ENCODE measurements at places on chromosomes 7 and 10.

DNA sequence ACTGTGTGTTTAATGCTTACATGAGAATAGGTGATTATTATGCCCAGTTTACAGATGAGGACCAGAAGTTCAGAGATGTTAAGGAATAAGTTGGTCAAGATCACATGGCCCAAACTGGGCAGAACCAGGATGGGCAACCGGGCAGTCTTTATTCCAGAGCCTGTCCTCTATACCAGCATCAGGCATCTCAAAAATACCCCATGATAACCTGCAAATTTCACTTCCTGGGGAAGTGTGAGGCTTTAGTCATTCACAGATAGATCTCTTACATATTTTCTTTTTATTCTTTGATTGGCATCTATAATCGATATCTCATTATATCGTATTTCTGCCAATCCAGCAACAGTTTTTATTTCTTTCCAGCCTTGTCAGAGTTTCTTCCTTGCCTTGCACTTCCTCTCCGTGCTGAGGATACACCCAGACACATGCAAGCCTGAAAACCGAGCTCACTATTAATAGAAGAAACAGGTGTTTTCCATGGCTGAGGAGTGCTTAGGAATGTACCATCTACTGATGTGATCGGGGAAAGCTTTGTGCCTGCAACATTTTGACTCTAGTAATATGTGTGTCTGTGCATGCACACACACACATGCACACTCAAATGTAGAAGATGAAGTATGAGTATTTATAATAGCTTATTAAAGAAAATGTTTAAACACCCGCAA is 82.4 kb downstream of the CREM start:
- DNase-seq = no peak

DNA sequence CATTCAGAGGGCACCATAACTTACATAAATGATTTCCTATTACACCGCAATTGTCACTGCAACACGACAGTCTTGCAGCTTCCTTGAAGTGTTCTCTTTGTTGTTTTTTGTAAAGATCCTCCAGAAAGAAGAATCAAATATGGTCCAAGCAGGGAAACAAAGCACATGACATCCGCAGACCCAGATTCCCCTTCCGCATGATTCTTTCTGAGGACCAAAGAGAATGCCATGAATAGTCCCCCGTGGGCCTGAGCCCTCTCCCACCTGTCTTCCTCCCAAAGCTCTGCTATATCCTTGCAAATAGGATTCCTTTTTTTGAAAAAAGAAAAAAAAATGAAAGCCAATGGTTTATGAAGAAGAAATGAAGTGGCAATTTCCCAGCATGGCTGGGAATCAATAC is 10.8 kb downstream of the PLXNA4 start:
- no peak for DNase-seq

DNA sequence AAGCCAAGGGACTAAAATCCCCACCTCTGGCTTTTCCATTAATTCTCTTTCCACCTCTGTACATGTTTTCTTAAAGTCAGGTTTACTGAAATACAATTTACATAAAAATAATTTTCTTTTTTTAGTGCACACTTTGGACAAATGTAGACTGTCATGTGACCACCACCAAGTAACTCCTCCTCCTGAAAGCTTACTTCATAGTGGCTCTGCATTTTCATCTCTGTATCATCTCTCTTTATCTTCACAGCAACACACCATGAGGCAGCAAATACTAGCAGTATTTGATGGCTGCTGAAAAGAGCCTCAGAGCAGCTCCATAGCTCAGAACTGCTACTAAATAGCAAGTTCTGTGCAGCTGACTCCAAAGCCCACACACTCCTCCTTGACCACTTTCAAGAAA is 17.3 kb downstream of the WDFY4 start:
- no peak for DNase-seq

GRCh38 chr7:297611-298374 is 7.8 kb downstream of the FOXL3 start:
- no peak for DNase-seq

- DNase-seq = no peak
Measured at GRCh38 chr7:26135076-26135475, 16.9 kb upstream of the NFE2L3 start.

GRCh38 chr7:4849390-4849789 is 12.4 kb downstream of the PAPOLB start:
- DNase-seq = peak; percentile 32

- no peak for DNase-seq
Measured at GRCh38 chr7:119256446-119257131, 1016.4 kb upstream of the KCND2 start.

GRCh38 chr10:3662775-3663174 is 122.2 kb downstream of the KLF6 start:
- no peak for DNase-seq

GRCh38 chr10:29966269-29966668 is 93.1 kb downstream of the JCAD start:
- DNase-seq = no peak

GRCh38 chr7:42097752-42098151 is 139.3 kb downstream of the GLI3 start:
- peak; percentile 98 for DNase-seq

DNA sequence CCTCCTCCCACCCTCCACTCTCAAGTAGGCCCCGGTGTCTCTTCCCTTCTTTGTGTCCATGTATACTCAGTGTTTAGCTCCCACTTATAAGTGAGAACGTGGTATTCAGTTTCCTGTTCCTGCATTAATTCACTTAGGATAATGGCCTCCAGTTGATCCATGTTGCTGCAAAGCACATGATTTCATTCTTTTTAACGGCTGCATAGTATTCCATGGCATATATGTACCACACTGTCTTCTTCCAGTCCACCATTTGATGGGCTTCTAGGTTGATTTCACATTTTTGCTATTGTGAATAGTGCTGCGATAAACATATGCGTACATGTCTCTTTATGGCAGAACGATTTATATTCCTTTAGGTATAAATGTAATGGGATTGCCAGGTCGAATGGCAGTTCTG is 51.0 kb downstream of the FAM171A1 start:
- no peak for DNase-seq

GRCh38 chr10:2631557-2632205 is 435.7 kb upstream of the PFKP start:
- no peak for DNase-seq

GRCh38 chr10:75866300-75866625 is 434.8 kb downstream of the LRMDA start:
- DNase-seq = no peak

DNA sequence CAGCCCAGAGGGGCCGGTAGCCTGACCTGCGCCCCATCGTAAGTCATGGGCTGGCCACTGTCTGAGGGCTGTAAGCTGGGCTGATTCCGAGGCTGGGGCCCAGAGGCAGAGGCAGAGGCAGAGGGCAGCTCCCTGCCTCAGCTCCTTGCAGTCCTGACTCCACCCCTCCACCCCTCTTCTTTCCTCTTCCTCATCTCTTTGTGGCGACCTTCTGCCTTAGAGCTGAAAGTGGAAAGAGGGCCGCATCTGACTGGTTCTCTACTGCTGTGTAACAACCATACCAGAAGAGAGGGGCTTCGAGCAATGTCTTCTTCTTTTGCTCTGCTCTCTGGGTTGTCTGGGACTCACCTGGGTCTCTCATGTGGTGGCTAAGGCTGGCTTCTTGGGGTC is 179.1 kb downstream of the RPS24 start:
- no peak for DNase-seq

- no peak for DNase-seq
Measured at GRCh38 chr7:221978-222715, 29.8 kb downstream of the FAM20C start.

- DNase-seq = no peak
Measured at GRCh38 chr10:90644165-90644564, 213.7 kb downstream of the HTR7 start.

DNA sequence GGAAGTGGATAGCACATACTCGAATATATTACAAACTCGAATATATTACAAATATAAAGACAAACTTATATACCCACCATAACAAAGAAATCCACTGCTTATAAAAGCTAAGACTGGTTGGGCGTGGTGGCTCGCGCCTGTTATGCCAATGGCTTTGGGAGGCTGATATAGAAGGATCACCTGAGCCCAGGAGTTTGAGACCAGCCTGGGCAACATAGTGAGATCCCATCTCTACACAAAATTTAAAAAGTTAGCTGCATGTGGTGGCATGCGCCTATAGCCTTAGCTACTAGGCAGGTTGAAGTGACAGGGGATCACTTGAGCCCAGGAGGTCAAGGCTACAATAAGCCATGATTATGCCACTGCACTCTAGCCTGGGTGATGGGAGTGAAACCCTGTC is 20.4 kb downstream of the MCMBP start:
- DNase-seq = no peak

GRCh38 chr7:32289651-32290414 is 200.3 kb downstream of the LSM5 start:
- DNase-seq = no peak

- DNase-seq = no peak
Measured at GRCh38 chr7:68730194-68730593, 868.1 kb upstream of the AUTS2 start.

- DNase-seq = peak; percentile 29
Measured at GRCh38 chr10:118912961-118913600, 116.4 kb upstream of the NANOS1 start.

DNA sequence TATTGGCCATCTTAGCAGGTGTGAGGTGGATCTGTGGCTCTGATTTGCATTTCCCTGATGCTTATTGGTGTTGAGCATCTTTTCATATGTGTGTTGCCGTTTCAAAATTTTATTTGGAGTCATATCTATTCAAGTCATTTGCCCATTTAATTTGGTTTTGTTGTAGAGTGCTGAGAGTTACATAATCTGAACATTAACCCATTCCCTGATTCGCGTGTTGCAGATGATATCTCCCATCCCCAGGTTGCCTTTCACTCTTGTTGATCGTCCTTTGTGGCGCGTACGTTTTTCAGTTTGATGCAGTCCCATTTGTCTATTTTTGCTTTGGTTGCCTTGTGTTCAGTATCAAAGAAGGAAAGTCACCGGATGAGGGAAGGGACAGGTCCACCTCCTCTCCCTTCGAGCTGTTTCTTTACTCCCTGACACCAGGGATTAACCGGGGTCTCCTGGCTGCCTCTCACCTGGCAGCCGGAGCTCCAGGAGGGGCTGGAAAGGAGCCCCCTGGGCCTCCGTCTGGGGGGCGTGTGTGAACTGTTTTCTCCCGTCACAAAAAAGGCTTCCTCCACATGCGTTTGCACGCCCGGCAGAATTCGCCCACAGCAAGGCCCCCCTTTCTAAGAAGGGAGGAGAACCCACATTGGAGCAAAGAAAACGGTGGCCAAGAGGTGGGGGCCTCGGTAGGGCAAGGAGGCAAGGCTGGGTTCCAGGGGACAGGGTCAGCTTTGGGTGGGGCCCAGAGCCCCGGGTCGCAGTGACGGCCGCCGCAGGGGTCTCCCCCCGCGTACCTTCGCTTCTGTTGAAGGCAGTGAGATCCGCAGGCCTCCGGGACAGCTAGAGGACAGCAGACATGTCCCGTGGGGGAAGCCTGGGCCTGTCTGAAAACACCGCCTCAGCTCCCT is 8.3 kb downstream of the MNX1 start:
- DNase-seq = no peak

GRCh38 chr7:100176096-100177044 is 811 bp downstream of the GPC2 start:
- no peak for DNase-seq

DNA sequence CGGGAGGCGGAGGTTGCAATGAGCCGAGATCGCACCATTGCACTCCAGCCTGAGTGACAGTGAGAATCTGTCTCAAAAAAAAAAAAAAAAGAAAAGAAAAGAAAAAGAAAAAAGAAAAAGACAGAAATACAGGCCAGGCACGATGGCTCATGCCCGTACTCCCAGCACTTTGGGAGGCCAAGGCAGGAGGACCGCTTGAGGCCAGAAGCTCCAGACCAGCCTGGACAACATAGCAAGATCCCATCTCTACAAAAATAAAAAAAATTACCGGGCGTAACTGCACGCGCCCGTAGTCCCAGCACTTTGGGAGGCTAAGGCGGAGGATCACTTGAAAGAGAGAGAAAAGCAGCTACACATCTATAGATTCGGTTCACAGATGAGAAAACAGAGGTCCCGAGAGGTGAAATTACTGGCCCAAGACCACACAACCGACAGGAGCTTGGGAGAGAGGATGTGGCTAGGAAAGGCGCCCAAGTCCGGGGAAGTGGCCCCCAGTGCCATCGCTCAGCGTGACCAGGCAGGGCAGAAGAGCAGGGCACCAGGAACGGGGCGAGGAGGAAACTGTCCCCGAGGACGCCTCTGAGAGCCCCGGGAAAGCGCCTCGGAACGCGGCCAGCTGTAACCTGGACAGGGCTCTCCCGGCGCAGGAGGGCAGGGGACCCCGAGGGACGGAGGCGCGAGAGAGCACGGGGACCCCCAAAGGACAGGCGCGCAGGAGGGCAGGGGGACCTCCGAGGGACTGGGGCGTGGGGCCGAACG is 612 bp downstream of the SNX8 start:
- DNase-seq = no peak

- DNase-seq = no peak
Measured at GRCh38 chr7:17140406-17140805, 158.0 kb upstream of the AHR start.

GRCh38 chr10:78906734-78907390 is 161.9 kb upstream of the ZMIZ1 start:
- DNase-seq = no peak

GRCh38 chr10:79981450-79982361 is 32.8 kb upstream of the SFTPD start:
- peak; percentile 9 for DNase-seq

GRCh38 chr10:50585921-50586739 is 37.6 kb downstream of the SGMS1 start:
- peak; percentile 76 for DNase-seq

GRCh38 chr7:134660242-134660785 is 13.7 kb downstream of the BPGM start:
- DNase-seq = peak; percentile 44

GRCh38 chr7:117262546-117262945 is 60.3 kb downstream of the WNT2 start:
- no peak for DNase-seq

Measured in amniotic epithelial cell (primary cell).